ENCODE measurements at places on chromosomes 1 and 21.

- no peak for DNase-seq
Measured at GRCh38 chr1:225573216-225573615, 79.7 kb downstream of the ENAH start.

- no peak for DNase-seq
Measured at GRCh38 chr1:151221616-151222015, 23.3 kb downstream of the PIP5K1A start.

DNA sequence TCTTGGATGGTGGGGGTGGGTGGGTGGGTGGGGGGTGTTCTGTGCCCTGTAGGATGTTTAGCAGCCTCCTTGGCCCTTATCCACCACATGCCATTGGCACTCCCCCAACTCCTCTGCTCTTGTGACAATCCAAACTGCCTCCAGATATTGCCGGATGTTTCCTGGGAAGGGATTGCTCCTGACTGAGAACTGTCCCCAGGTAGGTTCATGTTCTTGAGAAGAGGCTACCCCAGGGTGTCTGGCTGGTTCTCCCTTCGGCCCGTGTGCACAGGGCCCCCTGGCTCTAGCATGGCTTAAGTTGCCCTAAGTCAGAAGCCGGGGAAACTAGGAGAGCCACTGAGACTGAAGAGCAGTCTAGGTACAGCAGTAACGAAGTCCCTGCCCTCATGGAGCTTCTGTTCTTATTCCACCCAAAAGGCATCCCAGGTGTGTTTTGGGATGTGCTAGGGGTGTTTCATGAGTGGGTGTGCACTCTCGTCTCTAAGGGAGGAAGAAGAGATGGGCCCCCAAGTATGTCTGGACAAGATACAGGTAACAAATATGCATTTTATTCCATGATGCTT is 19.8 kb upstream of the THRAP3 start:
- DNase-seq: no peak

DNA sequence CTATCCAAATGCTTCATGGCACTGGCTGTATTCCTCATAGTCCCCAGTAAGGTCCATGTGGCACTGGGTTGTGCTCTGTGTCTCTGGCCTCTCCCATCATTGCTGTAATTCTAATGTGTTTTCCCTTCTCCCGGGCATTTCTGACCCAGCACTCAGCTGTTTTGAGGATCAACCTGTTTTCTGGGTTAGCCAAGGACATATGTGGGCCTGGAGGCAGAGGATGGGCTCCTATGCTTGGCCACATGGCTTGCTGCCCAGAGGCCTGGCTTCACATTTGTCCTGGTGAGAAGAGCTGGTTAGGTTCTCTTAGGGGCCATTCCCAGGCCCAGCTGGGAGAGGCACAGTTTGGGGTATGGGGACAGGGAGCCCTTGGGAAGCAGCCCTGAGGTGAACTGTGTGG is 103.1 kb downstream of the FAM78B start:
- DNase-seq: no peak
